ENCODE measurements at places on chromosomes 12 and 14.

DNA sequence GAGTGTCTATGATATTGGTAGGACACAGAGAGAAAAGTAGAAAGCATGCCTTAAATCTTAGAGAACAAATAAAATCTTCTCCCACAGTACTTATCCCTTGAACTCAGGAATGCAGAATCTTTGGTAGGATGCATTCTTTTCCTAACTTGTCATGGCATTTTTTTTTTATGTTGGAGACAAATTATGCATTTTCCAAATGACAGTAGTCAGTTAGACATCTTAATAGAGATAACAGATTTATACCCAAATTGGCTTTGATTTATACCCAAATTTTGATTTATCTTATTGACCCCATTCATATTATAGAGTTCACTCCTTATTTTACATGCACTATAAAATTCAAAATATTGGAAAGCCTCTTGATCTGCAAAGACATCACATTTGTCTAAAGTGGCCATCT lies 132.9 kb downstream of the CNTN1 start:
- DNase-seq, result no peak

GRCh38 chr12:50059440-50060119 lies 2.2 kb downstream of the ASIC1 start:
- no peak for DNase-seq

DNA sequence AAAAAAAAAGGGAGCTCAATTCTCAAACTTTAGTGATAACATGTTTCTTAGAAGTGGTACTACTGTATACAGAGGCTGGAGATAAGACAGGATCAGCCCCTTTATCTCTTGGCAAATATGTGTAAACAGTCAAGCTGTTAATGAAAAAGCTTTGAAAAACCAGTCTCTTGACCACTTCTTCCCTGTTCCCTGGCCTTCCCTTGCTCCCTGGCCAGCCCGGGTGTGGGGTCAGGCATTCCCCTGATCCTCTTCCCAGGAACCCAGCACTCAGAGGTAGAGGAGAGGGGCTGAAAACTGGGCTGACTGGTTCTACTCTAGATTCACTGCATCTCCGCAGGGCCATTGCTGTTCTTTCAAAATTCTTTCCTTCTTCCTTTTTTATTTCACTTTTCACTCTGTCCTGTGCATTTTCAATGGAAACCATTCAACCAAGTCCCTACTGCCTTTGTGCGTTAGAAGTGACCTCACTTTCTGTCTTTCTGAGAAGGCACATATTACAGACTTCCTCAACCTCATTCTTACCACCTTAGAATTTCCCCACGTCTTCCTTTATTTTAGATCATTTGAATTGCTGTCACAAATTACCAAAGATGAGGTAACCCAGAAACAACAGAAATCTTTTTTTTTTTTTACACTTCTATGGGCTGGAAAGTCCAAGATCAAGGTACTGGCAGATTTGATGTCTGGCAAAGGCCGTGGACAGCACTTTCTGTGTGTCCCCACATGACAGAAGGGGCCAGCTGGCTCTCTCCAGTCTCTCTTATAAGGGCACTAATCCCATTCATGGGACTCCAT lies 5.7 kb downstream of the GNG2 start:
- no peak for DNase-seq

- DNase-seq, result no peak
Measured at GRCh38 chr12:68465227-68465626, 133.1 kb upstream of the MDM1 start.

DNA sequence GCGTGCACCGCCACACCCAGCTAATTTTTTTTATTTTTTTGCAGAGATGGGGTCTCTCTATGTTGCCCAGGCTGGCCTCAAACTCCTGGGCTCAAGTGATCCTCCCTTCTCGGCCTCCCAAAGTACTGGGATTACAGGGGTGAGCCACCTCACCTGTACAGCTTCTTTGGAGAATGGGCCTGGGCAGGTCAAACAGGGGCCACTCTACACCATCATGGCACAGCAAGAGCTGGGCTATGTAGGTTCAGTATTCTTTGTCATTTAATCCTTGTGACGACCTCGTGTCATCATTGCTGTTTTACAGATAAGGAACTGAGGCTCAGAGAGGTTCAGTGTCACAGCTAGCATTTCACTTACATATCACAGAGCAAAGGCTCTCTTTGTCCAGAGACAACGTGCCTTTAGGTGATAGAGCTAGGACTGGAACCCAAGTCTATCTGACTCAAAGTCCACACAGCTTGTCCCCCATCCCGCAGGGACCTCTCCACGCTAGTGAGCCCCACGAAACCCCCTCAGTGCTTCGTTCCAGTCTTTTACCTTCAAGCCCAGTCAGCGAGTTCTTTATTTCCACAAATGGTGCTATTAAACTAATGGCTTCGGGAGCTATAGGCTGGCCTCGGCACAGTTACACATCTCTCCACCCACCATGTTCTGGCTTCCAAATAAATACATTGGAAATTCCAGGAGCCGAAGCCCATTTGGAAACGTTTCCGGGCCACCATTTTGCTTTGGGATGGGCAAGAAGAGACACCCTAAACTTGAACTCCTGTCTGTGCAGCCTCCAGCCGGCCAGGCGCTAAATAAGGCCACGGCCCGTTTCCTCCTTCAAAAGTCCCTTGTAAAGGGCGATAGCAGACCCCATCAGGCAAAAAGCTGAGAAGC lies 660 bp upstream of the MAP1LC3B2 start:
- no peak for DNase-seq

- DNase-seq, result no peak
Measured at GRCh38 chr14:103533999-103534575, 5.1 kb downstream of the TRMT61A start.

GRCh38 chr12:118055144-118055557 lies 5.8 kb downstream of the WSB2 start:
- peak; percentile 69 for DNase-seq

DNA sequence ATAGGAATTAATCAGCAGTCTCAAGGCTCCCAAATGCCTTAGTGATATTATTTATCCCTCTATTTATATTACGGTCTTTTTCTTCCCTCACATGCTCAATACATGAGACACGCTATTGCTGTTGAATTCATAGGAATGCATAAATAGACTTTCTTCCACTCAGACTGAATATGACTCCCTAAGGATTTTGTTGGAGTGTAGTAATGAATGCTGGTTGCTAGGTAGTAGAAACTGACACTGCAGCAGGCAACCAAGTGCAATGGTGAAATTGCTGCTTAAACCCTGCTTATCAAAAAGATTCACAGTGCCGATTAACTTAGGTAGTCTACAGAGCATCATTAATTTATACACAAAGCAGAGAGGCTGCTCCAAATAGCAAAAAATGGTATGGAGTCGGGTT lies 168.2 kb downstream of the KCNC2 start:
- DNase-seq, result no peak

- DNase-seq, result peak; percentile 22
Measured at GRCh38 chr12:91811481-91812287, 334.0 kb downstream of the BTG1 start.

- peak; percentile 65 for DNase-seq
Measured at GRCh38 chr14:95290871-95291431, 28.8 kb downstream of the CLMN start.

DNA sequence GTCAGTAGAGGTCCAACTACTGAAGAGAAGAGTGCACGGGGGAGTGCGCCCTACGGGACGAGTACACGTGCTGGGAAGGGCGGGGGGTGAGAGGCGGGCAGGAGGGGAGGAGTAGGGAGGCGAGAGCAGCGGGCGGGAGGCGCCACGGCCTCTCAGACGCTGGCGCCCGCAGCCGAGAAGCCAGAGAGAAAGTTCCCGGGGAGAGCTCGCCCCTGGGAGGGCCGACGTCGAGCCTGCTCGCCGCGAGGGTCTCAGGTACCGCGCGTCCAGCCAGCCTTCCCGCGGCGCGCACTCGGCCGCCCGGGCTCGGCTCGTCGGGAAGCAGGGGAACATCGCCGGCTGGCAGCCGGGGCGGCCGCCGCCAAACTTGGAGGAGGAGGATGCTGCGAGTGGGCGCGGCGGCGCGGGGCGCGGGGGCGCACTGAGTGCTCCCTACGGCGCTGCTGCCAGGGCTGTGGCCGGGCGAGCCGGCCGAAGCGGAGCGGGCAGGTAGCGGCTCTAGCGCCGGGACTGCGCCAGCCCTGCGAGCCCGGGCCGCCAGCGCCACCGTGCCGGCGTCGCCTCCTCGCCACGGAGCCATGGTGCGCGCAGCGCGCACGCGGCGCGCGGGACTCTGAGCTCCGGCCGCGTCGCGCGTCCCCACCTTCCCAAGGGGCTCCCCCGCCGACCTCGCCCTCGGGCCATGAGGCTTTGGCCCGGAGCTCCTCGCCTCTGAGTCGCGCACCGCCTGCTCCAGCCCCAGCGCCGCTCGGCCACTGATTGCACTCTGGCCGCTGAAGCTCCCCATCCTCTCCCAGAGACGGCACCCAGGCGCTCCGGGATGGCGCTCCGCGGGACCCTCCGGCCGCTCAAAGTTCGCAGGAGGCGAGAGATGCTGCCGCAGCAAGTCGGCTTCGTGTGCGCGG lies at the start of gene SLC24A4:
Gene SLC24A4 (plus strand): TSS at position 155 of the 905 bp plus-strand sequence. CDS start 666 bp downstream, at position 821.
- DNase-seq, result peak; percentile 27

GRCh38 chr12:15625075-15625474 lies 164.1 kb downstream of the EPS8 start:
- no peak for DNase-seq

DNA sequence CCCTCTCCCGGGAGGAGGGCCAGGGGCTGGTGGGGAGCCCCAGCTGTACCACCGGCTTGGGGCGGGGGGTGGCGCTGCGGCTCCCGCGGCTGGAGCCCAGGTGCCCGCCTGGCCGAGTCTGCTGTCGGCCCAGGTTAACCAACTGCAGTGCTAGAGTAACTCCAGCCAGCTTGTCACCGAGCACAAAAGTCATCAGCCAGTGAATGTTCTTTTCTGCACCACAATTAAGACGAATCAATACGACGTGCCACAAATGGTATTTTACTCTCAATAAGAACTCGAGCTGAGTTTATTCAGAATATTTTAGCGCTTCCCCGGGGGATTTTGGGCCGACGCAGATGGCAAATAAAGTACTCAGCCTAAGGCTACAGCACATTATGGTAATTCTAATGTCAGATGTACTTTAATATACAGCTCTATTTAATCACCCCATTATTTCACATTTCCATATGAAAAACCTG lies 83.2 kb downstream of the BCL11B start:
- DNase-seq, result peak; percentile 49

DNA sequence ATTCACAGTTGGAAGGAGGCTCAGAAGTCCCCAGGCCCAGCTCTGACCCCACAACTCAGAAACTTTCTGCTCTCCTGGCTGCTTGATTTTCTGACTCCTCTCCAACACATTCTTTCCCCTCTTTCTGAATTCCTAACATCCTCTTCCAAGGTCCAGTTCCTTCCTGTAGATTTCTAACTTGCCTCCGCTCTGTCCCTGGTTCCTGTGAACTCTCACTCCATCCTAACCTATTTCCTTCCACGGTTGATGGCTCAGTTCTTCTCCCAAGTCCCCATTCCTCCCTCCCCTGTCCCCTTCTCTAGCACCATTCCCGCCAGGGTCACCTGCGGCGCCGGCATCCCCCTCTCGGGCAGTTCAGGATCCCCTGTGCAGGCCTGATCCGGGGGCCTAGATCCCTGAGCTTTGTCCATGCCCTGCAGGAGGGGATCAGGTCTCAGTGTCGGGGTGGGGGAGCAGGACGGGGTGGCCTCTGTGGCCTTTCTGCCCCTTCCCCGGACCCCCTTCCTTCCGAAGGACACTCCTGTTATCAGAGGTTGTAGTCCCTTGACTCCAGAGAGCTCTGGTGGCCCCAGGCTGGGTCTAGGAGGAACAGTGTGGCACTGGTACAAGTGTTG lies 6.0 kb upstream of the SLC22A17 start:
- no peak for DNase-seq

- no peak for DNase-seq
Measured at GRCh38 chr12:110540048-110540447, 37.9 kb downstream of the RAD9B start.

- no peak for DNase-seq
Measured at GRCh38 chr14:23648764-23649460, 12.7 kb downstream of the DHRS2 start.

DNA sequence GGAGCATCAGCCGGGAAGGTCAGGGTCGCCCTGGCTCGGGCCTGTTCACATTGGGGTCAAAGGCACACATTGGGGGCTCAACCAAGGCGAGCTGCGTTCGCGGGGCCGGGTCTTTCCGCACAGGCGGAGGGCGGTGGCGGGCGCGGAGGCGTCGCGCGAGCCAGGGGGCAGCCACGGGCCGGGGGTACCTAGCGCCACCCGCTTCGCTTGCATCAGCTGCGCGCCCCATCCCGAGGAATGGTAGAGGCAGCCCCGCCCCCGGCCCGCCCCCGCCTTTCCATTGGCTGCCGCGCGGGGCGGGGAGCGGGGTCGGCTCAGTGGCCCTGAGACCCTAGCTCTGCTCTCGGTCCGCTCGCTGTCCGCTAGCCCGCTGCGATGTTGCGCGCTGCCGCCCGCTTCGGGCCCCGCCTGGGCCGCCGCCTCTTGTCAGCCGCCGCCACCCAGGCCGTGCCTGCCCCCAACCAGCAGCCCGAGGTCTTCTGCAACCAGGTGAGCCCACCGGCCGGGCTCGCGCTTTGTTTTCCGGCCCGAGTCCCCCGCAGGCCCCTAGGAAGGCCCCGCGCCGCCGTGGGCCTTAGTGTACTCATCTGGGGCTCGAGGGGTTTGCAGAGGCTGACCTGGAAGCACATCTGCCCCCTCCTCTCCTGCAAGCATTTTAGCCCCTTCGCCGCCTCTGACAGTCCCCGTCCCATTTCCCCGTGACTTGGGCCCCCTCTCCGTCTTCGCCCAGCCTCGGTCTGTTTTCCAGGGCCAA lies at the start of gene ALDH2:
Gene ALDH2 (plus strand): TSS at position 326 of the 754 bp plus-strand sequence. CDS start 50 bp downstream, at position 376.
- DNase-seq, result peak; percentile 99

DNA sequence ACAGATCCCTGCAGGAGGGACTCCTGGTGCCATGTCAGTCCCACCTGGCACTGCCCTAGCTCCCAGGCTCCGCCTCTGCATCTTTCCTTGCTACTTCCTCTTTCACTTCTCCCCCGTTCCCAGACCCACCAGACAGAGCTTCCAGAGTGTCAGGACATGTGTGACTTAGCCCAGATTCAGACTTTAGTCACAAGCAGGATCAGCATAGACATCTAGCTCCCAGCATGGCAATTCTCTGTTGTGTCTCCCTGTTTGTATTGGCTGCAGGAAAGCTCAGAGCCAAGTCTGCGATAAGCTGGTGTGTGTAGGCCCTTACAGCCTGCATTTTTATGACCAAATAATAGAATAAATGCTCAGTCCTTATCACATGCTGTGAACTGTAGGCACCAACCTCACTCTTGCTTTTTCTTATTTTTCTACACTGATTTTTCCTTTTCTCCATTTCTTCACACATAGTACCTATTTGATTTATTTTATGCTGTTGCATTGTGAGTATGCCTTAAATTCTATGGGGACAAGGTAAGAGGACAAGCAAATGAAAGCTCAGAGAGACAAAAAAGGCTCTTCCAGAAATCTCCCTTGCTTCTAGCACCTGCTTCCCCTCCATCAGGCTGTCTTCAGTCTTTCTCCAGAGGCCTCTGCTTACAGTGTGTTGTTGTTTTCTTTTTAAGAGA lies 5.9 kb downstream of the DHRS2 start:
- no peak for DNase-seq

Measured in SK-N-SH (cell line).